Activated CD4-positive, CD25-positive, alpha-beta regulatory T cell treated with anti-CD3 and anti-CD28 coated beads, Interleukin-2, amount 50 U/mL, for 72 hours (primary cell): ENCODE measurements at places on chromosomes 4 and X.

GRCh38 chrX:28787206-28787605 is 200.0 kb downstream of the IL1RAPL1 start:
- no peak for DNase-seq

DNA sequence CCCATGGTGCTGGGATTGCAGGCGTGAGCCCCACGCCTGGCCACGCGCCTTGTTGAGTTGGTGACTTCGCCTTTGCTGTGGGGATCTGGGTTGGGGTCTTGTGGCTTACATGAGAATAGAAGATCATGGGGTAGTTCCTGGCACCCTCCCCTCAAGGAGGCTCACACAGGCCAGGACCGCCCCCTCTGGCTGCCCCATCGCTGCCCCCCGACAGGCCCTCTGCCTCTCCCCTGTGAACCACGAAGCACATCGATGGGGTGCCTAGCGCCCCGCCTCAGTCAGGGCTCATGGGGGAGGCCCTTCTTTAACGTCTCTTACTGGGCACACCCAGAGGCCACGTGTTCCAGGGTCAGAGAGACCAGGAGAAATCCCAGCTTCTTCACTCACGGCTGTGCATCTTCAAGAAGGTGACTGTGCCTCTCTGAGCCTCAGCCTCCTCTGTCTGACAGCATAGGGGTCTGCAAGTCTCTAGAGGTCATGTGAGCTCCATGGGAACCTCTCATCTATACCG is 23.6 kb upstream of the SPON2 start:
- DNase-seq: no peak

- no peak for DNase-seq
These were observed at the start of gene PNCK for GRCh38 chrX:153673428-153674218. PNCK (minus strand) TSS chrX:153673813; CDS start chrX:153673076, 737 bp downstream.

- no peak for DNase-seq
These were observed 81.4 kb downstream of the RBM47 start for GRCh38 chr4:40548256-40548655.

- DNase-seq: no peak
These were observed 78.7 kb upstream of the PCDH18 start for GRCh38 chr4:137610960-137611359.
